Brain pericyte (primary cell): ENCODE measurements at places on chromosomes 3 and 15.

GRCh38 chr15:67775250-67775649 is 50.1 kb upstream of the SKOR1 start:
- no peak for DNase-seq

DNA sequence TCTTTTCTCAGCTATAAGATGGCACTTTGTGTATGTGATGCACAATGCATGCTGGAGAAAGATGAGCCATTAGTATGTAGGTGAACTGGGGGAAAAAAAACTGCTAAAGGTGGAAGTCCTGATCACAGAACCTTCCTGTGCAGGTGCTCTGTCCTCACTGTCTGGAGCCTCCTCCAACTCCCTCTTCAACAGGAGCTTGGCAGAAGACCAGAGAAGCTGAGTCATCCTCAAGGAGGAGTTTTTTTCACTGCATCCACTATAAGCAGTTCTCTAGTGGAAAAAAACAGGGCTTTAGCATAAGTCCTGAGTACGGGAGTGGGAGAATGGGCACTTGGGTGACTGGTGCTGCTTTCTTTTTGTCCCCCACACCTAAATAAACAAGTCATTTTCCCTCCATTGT is 168.4 kb upstream of the CADPS start:
- DNase-seq, result no peak

DNA sequence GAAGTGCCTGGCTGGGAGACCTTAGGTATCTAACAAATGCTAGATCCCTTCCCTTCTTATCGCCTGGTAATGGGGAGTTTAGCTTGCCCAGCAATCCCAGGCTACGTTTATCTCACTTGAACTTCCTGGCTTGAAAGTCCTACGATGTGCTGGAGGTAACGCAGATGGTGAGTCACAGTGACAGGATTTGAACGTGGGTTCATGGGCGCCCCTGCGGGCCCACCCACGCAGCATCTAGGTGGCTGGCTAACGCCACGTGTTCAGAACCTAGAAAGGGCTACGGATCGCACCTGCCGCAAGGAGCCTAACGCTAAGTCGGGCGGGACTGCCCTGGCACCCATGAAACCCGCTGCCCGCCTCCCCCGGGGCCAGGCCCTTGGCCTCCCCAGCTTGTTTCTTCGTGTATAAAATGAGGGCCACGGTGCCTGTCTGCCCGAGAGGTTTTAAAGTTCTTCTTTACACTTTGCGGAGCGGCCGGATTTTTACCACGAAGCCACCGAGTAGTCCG is 600 bp upstream of the USP3 start:
- DNase-seq, result no peak

DNA sequence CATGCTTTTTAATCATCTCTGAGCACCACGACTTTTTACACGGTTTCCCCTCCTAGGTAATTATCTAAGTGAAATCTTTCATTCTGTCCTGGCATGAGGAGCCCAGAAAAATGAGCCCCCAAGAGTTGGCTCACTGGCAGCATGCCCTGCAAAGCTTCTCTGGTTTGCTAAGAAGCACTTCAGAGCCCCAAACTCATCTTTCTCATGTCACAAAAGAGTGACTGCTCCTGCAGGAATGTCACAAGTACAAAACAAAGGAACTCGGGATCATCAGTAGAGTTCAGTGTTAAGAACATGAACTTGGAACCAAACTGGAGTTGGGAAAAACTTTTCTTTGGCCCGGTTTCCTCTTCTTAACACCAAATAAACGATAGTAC is 123.9 kb downstream of the FOXB1 start:
- DNase-seq, result no peak

GRCh38 chr15:31300208-31300661 is 26.4 kb upstream of the KLF13 start:
- no peak for DNase-seq

GRCh38 chr3:38984731-38985130 is 67.0 kb downstream of the SCN11A start:
- no peak for DNase-seq

DNA sequence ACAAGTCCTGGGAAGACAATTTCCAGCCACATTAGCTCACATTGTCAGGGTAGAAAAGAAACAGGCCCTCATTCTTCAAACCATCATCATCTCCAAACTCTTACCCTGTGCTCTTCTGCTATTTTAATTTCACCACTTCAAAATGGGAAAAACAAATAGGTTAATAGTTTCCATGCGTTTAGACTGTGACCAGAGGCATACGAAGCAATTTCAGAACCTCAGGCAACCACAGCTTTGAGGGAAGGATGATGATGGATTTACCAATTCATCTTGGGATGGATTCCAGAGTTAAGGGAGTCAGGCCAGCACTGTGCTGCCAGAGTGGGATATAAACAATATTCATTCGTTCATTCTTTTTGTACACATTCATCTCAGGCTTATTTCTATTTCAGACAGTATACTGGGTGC is 307.8 kb upstream of the TPRG1 start:
- no peak for DNase-seq

- DNase-seq, result no peak
These were observed 46.4 kb downstream of the C2CD4B start for GRCh38 chr15:62118520-62119226.

- DNase-seq, result no peak
These were observed 221.8 kb upstream of the TGFBR2 start for GRCh38 chr3:30384546-30385072.
